ENCODE measurements at places on chromosomes 2 and 18. TPM values are rescaled to one million over a fixed set of nuclear protein-coding genes. Genes with fewer than 3 reads are reported as not detected.

Gene REG3A
- not detected for total RNA-seq

Gene HOXD13
- 0.29 TPM for total RNA-seq

Gene AGXT
- total RNA-seq = not detected

Gene CDH7
- not detected for total RNA-seq

Gene KCNIP3
- total RNA-seq = 1.5 TPM

Gene LYPD6
- total RNA-seq = 0.07 TPM

Gene SERPINB12
- not detected for total RNA-seq

Gene HNRNPA3
- 373 TPM for total RNA-seq

Gene SLC5A7
- not detected for total RNA-seq

Gene ZC3H15
- total RNA-seq = 82.0 TPM

Gene ANKRD30B
- not detected for total RNA-seq

Gene OSR1
- 6.3 TPM for total RNA-seq

Gene UGT1A1
- 0.88 TPM for total RNA-seq

Gene RGPD4
- total RNA-seq = 0.07 TPM

Gene MBP
- total RNA-seq = 20.7 TPM

Gene AQP12B
- not detected for total RNA-seq

Gene TAF4B
- 4.8 TPM for total RNA-seq

Gene DCC
- total RNA-seq = not detected

Gene FHL2
- total RNA-seq = 64.2 TPM

Gene NEDD4L
- 26.5 TPM for total RNA-seq

Gene KIF1A
- total RNA-seq = 0.83 TPM

Gene TMEM247
- total RNA-seq = not detected

Gene SRD5A2
- not detected for total RNA-seq

Gene CCDC88A
- total RNA-seq = 17.6 TPM

Gene PLEKHM3
- total RNA-seq = 2.8 TPM

Gene MYOM1
- 0.19 TPM for total RNA-seq

Gene AQP12A
- not detected for total RNA-seq

Gene RPE
- 67.4 TPM for total RNA-seq

Gene INPP5D
- 0.61 TPM for total RNA-seq

Gene REG3G
- total RNA-seq = not detected

Gene GKN2
- 3.5 TPM for total RNA-seq

Gene LONRF2
- 3.5 TPM for total RNA-seq

Gene USP37
- 5.3 TPM for total RNA-seq

Gene SP100
- 28.6 TPM for total RNA-seq

Gene IL36A
- total RNA-seq = not detected

Gene EMILIN1
- total RNA-seq = 0.56 TPM

Gene DSG2
- 68.6 TPM for total RNA-seq

All from A549 treated with GW870086 at 1 μM for 4 hours (cell line).